ENCODE measurements at places on chromosomes 2 and 18.
A peak's percentile ranks its signal among the peaks of the same experiment; 100 is the strongest.

- peaks cover 9% of the 10 kb centered on the region for H3K4me1 ChIP-seq
- H3K36me3 ChIP-seq = peaks cover 22% of the 10 kb centered on the region
- H3K27me3 ChIP-seq = no peaks in the 10 kb centered on the region
- DNase-seq = no peak
- no peak overlapping the region for H3K4me3 ChIP-seq
These were observed 17.1 kb downstream of the KRCC1 start for GRCh38 chr2:88038263-88039105.

DNA sequence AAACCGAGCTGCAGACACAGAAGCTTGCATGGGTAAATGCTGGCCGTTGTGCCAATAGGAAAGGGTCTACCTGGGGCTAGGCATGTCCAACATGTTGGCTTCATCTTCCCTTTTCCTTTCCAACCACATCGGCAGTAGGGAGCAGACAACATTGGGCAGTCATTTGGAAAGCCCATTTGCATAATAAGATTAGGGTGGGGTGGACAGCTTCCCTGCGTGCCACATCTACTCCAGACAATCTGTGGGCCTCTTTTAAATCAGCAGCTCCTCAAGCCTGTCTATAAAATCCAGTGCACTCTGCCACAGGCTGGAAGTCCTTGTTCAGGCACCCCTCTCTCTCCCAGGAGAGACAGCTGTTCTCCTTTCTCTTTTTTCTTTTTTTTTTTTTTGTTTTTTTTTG is 203.6 kb upstream of the KYNU start:
- DNase-seq = no peak
- no peaks in the 10 kb centered on the region for H3K27me3 ChIP-seq
- no peaks in the 10 kb centered on the region for H3K36me3 ChIP-seq

DNA sequence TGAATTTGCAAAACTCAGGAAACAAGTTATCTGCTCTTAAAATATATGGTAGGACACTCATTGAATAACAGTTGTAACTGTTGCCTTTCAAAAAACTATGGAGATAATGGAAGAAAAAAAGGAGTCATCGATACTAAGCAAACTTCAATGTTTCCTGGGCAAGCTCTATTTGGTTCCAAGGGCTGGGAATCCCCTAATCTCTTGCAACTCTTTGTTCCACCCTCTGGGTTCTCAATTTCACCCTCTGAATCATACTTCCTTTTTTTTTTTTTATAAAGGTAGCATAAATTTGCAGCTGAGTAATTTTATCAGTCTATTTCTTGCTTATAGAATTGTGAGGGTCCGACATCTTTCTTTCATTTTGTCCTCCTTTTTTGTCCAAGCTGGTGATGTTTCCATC is 36.7 kb downstream of the SLC9A4 start:
- H3K27ac ChIP-seq = no peak overlapping the region
- H3K4me3 ChIP-seq = no peak overlapping the region
- H3K36me3 ChIP-seq = no peaks in the 10 kb centered on the region
- no peak for DNase-seq
- H3K4me1 ChIP-seq = no peaks in the 10 kb centered on the region
- peaks cover 3% of the 10 kb centered on the region for H3K27me3 ChIP-seq

DNA sequence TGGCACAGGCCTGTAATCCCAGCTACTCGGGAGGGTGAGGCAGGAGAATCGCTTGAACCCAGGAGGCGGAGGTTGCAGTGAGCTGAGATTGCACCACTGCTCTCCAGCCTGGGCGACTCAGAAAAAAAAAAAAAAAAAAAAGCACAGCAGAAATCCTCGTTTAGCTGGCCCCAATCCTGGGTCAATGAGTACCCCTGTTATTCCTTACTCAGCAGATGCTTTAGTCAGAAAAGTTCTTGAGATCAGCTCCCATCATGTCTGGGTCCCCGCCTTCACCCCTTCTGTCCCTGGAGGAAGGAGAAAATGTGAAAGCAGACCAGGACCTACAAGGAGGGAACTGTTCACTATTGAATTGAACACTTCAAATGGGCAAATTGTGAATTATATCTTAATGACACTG is 16.4 kb upstream of the KCNG3 start:
- H3K36me3 ChIP-seq = no peaks in the 10 kb centered on the region
- H3K4me3 ChIP-seq = no peak overlapping the region
- H3K27ac ChIP-seq = no peak overlapping the region
- H3K4me1 ChIP-seq = peaks cover 10% of the 10 kb centered on the region
- H3K27me3 ChIP-seq = no peaks in the 10 kb centered on the region

GRCh38 chr2:205721057-205721449 is 38.8 kb downstream of the NRP2 start:
- H3K4me3 ChIP-seq = peak overlapping the region; percentile 20
- H3K27ac ChIP-seq = no peak overlapping the region
- H3K27me3 ChIP-seq = no peaks in the 10 kb centered on the region

DNA sequence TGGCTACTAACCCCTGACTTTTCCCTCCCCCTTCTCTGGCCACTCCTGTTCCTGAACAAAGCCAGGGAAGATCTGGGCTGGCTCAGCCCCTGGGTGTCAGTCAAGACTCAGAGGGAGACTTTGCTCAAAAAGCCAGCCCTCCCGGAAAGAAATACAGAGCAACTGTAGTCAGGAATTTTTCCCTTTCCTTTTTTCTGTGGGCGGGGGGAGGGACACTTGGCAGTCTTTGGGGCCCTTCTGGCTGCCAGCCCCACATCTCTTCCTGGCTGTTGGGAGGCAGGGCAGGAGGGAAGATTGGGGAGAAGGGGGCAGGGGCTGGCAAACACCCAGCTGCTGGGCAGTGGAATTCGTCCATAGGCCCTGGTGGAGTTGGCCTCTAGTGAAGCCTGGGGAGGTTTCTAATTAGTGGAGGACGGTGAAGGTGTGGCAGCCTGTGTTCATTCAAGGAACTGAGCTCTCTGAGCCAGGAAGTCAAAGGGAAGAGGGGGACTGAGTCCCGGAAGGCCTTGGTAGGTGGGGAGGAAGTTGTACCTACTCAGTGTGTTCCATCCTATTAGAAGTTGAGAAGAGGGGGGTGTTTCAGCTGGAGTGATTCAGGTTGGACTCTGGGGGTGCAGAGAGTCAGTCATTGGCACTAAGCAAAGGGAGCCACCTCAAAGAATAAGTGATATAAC is 10.9 kb downstream of the IGFBP2 start:
- peaks cover 38% of the 10 kb centered on the region for H3K36me3 ChIP-seq
- peak overlapping the region; percentile 61 for H3K4me3 ChIP-seq

DNA sequence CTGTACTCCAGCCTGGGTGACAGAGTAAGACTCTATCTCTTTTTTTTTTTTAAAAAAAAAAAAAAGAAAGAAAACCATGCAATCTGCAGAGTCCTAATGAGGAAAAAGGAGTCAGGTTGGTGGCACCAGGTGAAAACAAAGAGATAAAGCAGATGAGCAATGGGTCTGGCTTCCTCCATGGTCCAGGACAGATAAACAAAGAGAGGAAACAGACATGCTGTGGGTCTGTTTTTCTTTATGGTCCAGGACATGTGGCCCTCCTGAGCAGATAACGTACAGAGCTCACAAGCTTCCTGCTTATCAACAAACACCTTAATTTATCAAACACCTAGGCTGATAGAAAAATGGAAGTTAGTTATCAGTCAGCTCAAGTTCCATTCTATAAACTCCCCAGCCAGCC is 24.4 kb upstream of the TUBB6 start:
- H3K4me1 ChIP-seq = peaks cover 19% of the 10 kb centered on the region
- no peaks in the 10 kb centered on the region for H3K36me3 ChIP-seq
- peaks cover 25% of the 10 kb centered on the region for H3K27me3 ChIP-seq
- no peak for DNase-seq

- DNase-seq = no peak
- H3K4me1 ChIP-seq = no peaks in the 10 kb centered on the region
- no peak overlapping the region for H3K4me3 ChIP-seq
- H3K27ac ChIP-seq = no peak overlapping the region
- H3K27me3 ChIP-seq = no peaks in the 10 kb centered on the region
- H3K36me3 ChIP-seq = no peaks in the 10 kb centered on the region
These were observed 565.4 kb upstream of the LRRTM1 start for GRCh38 chr2:80869858-80870438.

GRCh38 chr2:105643405-105644173 is 101.1 kb upstream of the NCK2 start:
- no peak overlapping the region for H3K27ac ChIP-seq
- peaks cover 29% of the 10 kb centered on the region for H3K4me1 ChIP-seq
- H3K36me3 ChIP-seq = no peaks in the 10 kb centered on the region
- no peak overlapping the region for H3K4me3 ChIP-seq
- DNase-seq = no peak
